ENCODE measurements at places on chromosomes 3 and 15.

GRCh38 chr15:44606740-44607139 lies 56.7 kb downstream of the SPG11 start:
- DNase-seq = no peak

DNA sequence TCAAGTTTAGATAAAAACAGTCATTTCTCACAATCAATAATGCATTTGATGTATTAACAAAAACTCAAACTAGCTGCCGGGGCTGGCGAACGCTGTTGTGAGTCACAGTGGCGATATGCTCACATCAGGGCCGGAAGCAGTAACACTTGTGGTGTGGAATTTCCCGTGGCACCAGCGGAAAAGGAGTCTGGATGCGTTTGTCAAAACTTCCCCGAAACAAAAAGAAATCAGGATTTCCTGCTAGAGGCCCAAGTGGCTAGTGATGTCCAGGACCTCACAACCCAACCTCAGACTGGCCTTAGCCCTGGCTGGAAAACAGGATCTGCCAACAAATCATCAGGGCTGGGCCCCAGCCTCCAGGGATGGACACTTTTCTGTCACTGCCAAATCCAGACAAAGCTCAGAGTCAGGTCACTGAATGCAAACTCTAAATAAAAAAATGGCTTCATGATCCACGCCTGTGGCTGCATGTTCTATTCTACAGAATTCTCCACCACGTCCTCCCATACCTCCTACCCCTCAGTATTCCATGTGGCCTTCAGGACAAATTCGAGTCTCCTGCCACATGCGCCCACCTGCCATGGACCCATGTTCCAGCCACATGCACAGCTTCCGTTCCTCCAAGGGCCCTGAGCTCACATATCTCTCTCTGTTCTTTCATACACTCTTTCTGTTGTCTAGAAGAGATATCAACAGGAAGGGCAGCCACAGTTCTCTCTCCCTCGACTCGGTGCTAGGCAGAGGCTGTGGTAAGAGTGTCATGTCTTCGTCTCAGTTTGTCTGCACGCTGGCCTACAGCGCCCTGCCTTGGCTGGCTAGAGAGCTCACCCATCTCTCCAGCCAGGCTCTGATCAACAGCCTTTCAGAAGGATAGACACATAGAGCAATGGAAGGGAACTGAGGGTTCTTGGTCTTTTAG lies 35.4 kb downstream of the EHD4 start:
- no peak for DNase-seq

- no peak for DNase-seq
Observed at GRCh38 chr3:171748064-171748924, 62.0 kb downstream of the PLD1 start.

- DNase-seq = no peak
Observed at GRCh38 chr15:29785642-29786041, 36.6 kb downstream of the TJP1 start.

DNA sequence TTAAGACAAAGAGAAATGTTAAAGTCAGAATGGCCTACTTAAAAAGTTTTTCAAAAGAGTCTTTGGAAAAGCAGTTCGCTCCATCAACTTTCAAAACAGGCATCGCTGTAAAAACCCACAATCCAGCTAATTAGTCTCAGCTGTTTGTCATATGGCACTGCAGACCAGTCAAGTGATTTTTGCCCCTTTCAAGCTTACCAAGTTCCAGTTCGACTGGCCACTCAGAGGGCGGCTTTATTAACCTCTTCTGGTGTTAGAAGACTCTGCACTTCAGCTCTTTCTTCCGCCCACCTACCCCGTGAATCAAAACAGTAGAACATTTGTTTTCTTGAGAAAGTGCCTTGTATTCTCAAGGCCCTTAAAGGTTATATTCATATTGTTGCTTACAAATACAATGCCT lies 19.3 kb downstream of the RAB27A start:
- no peak for DNase-seq

Data from urothelium cell line (cell line).